NCI-H1417 treated with DMSO at 0.1 percent for 48 hours (cell line): ENCODE measurements at places on chromosomes 5 and 9.

GRCh38 chr5:157352756-157353340 is 86.9 kb downstream of the CYFIP2 start:
- DNase-seq, result no peak

DNA sequence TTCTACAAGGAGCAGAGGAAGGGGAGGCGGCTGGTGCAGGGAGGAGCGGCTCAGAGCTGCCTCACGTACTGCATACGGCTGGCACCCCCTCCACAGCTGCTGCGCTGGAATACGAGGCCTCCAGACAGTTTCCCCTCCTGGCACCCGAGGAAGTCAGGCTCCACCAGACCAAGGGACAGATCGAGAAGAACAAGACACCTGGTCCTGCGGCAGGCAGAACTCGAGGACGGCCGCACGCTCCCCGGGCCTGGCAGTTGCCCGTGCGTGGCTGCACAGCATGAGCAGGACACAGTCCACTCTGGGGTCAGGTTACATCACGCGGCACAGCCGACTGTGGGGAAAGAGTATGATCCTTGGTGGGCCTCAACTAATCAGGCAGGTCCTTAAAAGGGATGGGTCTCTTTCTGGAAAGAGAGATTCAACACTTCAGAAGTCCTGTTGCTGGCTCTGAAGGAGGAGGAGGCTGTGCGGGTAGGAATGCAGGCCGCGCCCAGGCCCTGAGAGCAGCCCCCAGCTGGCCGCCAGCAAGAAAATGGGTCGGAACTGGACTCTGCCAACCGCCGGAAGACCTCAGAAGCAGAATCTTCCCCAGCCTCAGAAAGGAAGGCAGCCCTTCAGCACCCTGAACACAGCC is 11.6 kb downstream of the UBAC1 start:
- no peak for DNase-seq

DNA sequence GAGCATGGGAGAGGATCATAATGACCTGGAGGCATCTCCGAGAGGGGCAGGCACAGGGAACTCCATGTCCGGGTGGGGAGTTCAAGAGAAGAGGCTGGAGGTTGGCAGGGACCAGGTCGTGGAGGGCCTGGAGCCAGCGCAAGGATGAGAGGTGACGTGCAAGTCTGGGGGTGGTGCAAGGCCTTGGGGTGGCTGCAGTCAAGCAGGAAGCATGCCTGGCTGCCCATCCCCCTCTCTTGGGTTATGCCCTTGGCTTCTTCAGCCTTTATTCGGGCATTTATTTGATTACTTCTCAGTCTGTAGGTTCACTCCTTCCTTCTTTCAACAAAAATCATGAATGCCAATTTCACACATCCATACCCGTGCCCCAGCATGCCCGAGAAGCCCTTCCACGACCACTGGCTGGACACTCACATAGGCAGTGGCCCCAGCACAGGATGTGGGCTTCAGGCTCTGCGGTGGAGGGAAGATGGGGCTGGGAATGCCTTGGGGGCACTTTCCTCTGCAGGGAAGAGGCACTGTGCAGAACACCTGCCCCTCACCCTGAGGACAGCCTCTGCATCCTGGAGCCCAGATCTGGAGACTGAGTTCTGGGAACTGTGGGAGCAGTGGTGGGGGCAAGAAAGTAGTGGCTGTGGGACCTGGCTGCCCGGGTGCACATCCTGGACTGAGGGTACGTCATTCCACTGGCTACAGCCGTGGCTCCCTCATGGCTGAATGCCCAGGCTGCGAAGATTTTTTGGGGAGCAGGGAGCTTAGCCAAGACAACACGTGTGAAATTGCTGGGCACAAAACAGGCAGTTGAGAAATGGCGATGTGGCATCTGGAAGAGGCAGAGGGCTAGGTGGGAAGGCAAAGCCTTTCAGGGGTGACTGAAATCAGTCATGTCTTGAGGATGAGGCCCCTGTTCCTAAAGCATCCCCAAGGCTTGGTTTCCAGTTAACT is 38.6 kb downstream of the CRB2 start:
- no peak for DNase-seq

- no peak for DNase-seq
Observed at GRCh38 chr9:95732802-95733688, 142.4 kb upstream of the ERCC6L2 start.

DNA sequence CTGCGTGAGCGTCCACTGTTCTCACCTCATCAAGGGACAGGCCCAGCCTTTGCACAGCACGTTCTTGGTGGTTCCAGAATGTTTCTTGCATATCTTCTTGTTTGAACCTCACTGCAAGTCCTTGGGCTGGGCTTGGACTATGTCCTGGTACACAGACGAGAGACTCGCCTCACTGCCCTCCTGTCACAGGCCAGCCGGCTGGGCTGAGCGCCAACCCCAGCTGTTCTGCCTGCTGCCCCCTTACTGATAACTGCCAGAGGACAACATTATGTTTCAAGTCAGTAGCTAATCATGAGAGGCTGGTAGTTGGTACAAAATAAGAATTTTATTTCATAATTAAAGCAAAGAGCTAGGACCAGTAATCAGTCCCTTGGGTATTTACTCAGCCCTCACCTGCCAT is 52.8 kb upstream of the LRRTM2 start:
- DNase-seq, result no peak

GRCh38 chr9:16484744-16485143 is 385.7 kb downstream of the BNC2 start:
- no peak for DNase-seq

DNA sequence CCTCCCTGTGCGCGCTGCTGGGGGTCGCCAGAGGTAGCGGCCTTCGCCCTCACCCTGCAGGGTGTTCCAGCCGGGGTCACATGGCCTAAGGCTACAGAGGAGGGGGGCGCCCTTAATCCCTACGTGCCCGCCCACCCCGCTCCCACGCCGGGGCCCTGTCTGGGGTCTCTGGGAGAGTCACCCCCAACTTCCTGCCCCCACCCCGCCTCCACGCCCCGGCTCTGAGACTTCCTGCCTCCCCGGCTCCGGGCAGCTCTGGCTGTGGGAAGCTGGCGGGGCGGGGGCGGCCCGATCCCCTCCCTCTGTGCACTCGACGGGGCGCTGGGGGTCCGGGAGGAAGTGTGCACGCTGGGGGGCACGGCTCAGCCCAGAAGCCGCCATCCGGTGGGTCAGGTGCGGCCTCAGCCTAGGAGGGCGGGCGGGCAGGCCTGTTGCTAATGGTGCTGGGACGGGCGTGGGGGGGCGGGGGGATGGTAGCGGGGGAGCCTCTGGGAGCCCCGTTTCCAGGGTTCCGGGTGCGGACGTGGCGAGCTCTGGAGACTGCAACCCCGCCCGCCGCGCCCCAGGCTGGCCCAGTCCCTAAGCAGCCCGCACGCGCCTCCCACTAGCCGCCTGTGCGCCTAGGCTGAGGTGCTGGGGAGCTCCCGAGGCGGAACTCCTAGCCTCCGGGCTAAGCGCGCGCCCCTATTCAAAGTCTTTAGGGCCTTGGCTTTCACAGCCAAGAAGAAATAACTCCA is 61.6 kb downstream of the CXXC5 start:
- DNase-seq, result no peak

- DNase-seq, result no peak
Observed at GRCh38 chr5:57348376-57349140, 134.1 kb downstream of the ACTBL2 start.

DNA sequence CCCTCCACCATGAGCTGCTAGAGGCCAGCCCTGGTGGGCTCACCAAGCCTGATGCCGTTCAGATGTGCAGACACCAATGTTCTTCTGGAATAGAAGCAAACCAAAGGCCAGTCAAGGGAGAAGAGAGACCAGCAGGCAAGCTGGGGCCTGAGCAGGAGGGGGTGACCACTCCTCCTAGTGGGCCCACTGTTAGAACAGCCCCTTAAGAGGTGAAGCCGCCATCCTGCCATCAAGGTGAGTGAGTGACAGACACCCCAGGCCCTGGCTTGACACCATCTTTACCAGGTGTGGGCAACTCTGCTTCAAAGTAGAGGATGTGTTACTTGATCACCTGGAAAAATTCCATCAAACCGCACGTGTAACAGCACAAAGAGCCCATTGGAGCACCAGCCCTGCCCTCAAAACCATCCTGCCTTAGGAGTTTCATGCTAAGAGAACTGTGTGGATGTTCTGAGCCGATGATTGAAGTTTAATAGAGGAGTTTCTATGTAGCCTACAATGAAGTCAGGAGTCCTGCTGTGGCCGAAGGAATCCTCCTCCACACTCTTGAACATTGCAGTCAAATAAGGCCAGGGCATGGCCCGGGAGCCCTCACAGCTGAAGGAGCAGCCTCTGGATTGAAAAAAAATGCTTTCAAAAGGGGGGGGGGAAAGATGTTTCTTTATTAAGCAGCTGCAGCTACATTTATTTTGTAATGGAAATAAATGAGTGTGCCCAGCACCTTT is 20.8 kb downstream of the AMBP start:
- no peak for DNase-seq

DNA sequence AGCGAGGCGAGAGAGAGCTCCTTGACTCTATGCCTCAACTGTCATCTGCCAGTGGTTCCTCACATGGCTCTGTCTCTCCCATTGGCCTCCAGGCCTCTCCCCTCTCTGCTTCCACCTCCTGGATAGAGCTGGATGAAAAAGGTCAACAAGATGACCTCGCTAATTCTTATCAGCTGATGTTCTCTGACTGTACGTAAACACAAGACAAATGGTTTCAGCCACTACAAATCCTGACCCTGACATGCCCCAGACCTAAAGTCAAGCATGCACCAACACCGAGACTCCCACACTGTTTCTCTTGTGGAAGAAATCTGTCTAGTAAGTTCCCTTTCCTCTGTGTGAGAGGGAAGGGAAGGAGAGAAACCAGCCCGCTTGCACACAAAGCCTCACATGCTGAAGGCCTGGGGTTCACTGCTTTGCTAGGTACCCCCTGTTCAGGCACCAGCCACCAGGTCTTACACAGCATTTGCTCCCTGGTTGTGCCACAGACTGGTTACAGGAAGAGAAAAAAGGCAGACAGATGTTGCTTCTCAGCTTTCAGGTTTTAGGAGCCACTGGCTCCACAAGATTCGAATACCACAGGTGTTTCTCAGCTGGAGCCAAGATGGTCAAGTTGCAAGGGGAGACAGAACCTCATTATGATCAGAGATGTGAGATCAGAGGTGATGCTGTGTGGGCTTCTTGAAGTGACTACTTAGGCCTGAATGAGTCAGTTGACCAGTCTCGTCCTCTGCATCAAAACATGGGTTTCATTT is 592.5 kb downstream of the CCDC171 start:
- no peak for DNase-seq

GRCh38 chr5:76682387-76682786 is 33.5 kb upstream of the F2R start:
- no peak for DNase-seq

DNA sequence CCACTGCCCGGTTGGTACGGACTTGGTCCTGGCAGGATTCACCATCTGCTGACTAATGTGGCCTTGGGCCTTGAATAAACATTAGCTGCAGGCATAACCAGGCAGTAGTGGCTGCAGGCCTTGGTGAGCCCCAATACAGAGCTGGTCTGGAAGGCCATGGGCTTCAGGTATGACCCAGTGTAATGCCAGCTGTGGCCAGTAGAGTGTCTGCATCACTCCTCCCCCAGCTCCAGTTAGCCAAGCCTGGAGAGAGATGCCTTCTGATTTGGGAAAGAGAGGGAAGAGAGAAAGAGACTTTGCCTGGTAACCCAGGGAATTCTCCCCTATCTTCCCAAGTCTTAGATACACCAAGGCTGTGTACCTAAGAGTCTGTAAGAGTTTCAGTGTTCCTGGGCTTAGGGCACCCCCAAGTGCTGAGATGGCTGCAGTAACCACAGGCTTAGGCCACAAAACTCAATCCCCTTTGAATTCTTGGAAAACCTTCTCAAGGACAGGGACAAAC is 5.6 kb upstream of the C5 start:
- no peak for DNase-seq

GRCh38 chr9:121160025-121160424 is 41.6 kb downstream of the RAB14 start:
- no peak for DNase-seq

- no peak for DNase-seq
Observed at GRCh38 chr5:100270023-100270771, 265.0 kb upstream of the FAM174A start.

DNA sequence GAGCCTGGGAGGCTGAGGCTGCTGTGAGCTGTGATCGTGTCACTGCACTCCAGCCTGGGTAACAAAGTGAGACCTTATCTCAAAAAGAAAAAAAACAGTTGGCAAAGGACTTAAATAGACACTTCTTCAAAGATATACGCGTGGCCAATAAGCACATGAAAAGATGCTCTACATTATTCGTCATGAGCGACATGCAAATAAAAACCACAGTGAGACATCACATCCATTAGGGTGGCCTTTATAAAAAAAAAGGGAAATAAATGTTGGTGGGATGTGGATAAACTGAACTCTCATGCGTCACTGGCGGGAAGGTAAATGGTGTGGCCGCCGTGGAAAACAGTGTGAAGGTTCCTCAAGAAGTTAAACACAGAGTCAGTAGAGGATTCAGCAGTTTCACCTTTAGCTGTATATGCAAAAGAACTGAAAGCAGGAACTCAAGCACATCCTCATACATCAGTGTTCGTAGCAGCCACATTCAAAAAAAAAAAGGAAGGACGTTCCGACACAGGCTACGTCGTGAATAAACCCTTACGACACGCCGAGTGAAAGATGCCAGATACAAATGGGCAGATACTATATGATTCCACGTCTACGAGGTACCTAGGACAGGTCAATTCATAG is 24.5 kb upstream of the NRARP start:
- DNase-seq, result no peak

DNA sequence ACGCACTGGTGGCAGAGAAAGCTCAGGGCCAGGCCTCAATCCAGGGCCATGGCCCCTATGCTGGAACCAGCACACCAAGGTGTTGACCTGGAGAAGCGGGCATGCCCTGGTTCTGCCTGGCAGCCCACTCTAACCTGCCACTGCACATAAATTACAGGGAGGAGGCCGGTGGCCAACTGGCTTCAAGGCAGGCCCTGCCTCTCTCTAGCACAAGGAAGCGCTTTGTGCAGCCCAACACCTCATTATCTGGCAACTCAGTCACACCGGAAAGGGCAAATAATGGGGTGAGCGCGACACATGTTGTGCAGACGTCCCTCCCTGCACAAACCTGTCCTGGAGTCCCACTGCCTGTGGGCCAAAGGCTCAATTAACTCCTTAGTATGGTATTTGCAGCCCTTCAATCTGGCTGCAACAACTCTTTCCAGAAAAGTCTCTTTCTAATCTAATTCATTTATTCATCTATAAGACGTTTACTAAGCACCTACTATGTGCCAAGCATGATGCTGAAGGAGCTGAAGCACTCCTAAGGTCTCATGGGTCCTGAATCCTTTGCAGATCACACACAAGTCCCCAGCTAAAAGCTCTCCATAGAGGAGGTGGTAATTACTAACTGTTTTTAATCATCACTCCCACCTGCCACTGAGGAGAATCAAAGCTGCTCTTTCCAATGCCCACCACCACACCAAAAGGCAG is 24.9 kb downstream of the SHB start:
- DNase-seq, result no peak

DNA sequence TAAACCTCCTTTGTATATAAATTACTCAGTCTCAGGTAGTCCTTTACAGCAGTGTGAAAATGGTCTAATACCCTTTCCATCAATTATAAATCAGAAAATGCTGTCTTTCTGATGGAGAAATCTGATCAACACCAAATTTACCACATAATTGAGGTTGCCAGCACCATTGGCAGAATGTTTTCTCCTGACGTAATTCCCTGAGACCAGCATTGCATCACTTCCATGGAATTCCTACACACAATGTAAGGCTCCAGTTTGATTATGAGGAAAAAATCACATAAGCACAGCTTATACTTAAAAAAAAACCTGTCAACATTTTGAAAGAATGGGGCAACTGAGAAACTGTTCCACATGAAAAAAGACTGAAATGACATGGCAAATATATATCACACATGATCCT is 618.7 kb upstream of the CDH6 start:
- no peak for DNase-seq
